ENCODE measurements at places on chromosomes 6 and 20. TPM values are rescaled to one million over a fixed set of nuclear protein-coding genes. Genes with fewer than 3 reads are reported as not detected.
A peak's percentile ranks its signal among the peaks of the same experiment; 100 is the strongest.

DNA sequence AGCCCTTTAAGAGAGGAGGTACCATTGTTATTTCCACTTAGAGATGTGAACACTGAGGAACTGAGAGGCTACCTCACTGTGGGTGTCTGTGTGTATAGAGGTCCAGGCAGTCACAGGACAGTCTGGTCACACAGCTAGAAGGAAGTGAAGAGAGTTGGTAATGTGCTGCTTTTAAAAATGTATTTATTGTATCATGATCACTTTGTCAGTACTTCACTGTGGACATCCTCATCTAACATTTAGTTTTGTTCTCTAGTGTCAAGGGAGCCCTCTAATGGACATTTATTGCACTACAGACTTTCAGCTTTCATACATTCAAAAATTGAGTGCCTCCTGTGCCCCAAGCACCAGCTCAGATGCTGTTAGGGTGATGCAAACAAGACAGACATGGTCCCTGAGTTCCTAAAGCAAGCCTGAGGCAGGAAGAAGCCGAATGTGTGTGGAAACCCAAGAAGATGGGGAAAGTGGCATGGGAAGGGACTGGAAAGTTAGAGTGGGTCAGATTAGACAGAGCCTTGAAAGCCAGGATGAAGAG is 123.0 kb downstream of the SLC16A10 start:
- peak; percentile 71 for DNase-seq
- H3K4me1 ChIP-seq: no peaks in the 10 kb centered on the region
- no peaks in the 10 kb centered on the region for H3K36me3 ChIP-seq
- no peak overlapping the region for H3K27ac ChIP-seq
- no peak overlapping the region for H3K4me3 ChIP-seq

DNA sequence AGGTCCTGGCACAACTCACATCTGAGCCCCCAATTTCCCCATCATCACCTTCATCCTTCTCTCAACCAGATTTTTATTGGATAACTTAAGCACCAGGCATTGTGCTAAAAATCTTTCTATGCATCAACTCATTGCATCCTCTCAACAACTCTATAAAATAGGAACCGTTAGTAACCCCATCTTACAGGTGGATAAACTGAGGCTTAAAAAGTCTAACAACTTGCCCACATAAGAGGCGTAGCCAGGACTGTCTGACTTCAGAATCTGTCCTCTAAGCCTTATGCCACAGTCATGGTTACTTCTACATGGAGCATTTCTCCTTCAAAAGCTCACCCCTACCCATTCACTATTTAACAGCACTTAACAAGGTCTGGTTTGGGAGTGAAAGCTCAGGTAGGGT is 51.1 kb downstream of the PPP1R16B start:
- no peaks in the 10 kb centered on the region for H3K36me3 ChIP-seq
- H3K27me3 ChIP-seq: no peaks in the 10 kb centered on the region
- H3K4me1 ChIP-seq: no peaks in the 10 kb centered on the region

DNA sequence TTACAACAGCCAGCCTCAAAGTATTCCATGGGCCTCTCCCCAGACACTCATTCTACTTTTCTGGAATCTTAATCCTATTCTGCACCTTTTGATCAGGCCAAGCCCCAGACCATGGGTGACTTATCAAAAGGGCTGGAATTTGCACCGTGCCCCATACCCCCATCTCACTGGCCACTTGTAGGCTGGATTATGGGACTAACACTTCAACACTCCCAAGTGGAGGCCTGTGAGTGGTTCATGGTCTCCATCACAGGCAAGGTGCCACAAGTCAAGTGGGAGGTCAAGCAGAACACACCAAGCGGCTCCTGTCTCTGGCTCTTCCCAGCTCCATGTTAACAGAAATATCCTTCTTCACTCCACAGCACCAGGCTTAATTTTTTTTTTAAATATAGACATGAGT is 212.3 kb upstream of the HEY2 start:
- no peaks in the 10 kb centered on the region for H3K4me1 ChIP-seq
- H3K27me3 ChIP-seq: no peaks in the 10 kb centered on the region
- no peak overlapping the region for H3K27ac ChIP-seq

DNA sequence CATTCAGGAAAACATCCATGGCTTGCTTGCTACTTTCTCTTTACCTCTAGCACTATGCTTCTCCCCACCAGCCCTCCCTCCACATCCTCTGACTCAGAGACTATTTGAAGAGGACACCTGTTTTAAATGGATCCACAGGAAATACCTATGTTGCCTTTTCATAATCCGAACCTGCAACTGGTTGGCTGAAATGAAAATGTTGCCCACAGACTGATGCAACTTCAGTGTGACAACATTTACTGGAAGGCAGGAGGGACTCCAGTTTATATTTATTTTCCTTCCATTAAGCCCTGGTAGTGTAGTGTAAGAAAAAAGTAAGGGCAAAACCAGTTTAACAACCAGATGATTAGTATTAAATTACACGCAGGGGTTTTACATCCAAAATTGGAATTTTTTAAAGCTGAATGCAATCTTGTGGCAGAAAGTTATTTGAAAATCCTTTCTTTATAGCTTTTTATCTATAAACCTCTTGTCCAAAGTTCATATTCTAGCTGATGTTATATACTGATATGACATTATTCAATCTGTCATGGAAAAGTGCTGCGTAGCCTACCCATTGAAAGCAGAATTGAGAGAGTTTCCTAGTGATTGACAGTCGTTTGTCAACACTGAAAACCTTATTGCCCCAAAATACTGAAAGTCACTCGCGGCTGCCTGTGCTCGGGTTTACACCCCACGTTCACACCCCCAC is 881 bp upstream of the AIG1 start:
- H3K27me3 ChIP-seq: no peaks in the 10 kb centered on the region
- peak; percentile 72 for DNase-seq
- H3K4me1 ChIP-seq: no peaks in the 10 kb centered on the region
- H3K4me3 ChIP-seq: peak overlapping the region; percentile 57
- no peaks in the 10 kb centered on the region for H3K36me3 ChIP-seq

GRCh38 chr6:154842833-154843232 is 109.6 kb downstream of the SCAF8 start:
- DNase-seq: no peak
- no peaks in the 10 kb centered on the region for H3K4me1 ChIP-seq

DNA sequence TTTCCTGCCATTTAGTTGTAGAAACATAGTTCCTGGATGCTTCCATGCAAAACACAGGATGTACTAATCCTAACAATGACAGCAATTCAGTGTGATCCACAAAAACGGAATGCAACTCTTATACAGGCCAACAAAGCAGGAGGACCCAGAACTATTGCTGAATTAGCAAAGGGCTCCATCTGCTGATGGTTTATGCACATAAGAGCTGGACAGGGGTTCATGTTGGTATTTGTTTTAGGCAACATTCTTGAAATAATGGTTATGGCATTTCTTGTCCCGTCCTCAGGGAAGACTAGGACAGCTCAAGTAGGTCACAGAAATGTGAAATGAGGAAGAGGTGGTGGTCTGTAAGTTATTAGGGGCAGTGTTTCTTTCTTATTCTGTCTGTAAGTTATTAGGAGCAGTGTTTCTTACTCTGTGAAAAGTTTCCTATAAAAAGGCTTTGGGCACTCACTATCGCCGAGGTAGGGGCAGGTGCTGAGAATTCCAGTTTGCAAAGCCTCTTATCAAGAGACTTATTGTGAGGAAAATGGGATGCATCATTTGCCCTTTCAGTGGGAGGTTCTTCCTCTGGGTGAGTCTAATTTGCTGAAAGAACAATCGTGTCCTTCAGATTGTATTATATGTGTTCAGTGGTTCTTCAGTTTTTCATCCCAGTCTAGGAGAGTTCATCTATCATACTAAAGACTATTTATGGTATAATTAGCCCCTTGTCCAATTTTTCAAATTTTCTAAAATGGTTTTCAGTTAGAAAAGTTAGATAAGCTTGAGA is 171.1 kb downstream of the MCHR2 start:
- no peak overlapping the region for H3K27ac ChIP-seq
- H3K4me3 ChIP-seq: peak overlapping the region; percentile 30
- H3K36me3 ChIP-seq: no peaks in the 10 kb centered on the region
- peak; percentile 57 for DNase-seq
- no peaks in the 10 kb centered on the region for H3K27me3 ChIP-seq

- no peak overlapping the region for H3K27ac ChIP-seq
- H3K27me3 ChIP-seq: no peaks in the 10 kb centered on the region
- no peaks in the 10 kb centered on the region for H3K4me1 ChIP-seq
- no peak overlapping the region for H3K4me3 ChIP-seq
These were observed 207.4 kb upstream of the RAB32 start for GRCh38 chr6:146336191-146336590.

DNA sequence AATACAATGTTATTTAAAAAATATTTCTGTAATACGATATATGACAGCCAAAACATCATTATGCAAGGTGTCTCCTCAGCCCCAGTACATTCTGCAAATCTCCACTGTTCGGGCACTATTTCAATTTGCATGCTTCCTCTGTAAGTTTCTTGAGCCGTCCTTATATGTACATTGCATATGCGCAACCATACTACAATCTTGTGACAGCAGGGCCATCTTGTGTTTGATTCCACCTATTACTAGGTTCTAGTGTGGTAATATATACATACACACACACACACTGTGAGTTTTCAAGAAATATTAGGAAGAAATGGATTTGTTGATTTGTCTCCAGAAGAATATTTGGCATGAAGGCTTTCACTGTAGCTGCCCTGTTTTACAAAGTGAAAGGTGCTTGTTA is 9.8 kb downstream of the LYRM4 start:
- H3K36me3 ChIP-seq: no peaks in the 10 kb centered on the region
- DNase-seq: peak; percentile 17
- H3K27ac ChIP-seq: no peak overlapping the region
- no peak overlapping the region for H3K4me3 ChIP-seq
- no peaks in the 10 kb centered on the region for H3K4me1 ChIP-seq

- no peak overlapping the region for H3K27ac ChIP-seq
- H3K4me1 ChIP-seq: no peaks in the 10 kb centered on the region
- no peak for DNase-seq
- H3K36me3 ChIP-seq: no peaks in the 10 kb centered on the region
- H3K4me3 ChIP-seq: no peak overlapping the region
These were observed 110.5 kb upstream of the MTHFD1L start for GRCh38 chr6:150755042-150755441.

GRCh38 chr20:45835825-45836224 is 2.2 kb downstream of the SNX21 start:
- H3K4me1 ChIP-seq: peaks cover 21% of the 10 kb centered on the region
- peak overlapping the region; percentile 74 for H3K4me3 ChIP-seq
- peak overlapping the region; percentile 90 for H3K27ac ChIP-seq

DNA sequence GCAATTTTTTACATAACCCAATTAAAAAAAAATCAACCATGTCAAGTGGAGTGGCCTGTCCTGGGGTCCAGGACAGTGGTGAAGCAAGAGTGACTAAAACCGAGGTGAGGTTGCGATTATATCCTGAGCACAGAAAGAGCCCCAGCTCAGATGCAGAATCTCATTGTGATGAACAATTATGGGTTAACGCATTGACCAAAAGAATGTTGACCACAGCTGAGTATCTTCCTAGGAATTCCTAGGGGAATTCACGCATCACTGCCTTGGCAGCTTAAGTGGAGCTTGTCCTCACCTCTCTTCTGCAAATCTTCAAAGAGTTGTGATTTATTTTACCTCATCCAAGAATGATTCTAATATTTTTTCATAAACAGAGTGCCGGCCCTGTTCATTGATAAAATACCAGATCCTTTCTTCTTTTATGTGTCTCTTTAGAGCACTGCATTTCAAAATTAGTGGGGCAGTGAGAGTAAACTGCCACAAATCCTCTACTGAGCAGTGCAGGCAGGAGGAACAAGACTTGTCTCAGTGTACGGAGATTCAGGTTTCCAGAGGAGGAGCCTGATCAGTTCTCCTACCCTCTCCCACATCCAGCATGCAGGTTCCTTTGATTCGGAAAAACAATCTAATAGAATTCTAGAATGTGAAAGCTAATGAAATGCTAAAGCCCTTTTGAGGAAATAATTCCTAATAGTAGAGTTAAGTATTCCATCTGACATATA is 60.1 kb upstream of the ZNF184 start:
- DNase-seq: no peak
- no peak overlapping the region for H3K4me3 ChIP-seq
- H3K4me1 ChIP-seq: no peaks in the 10 kb centered on the region
- no peak overlapping the region for H3K27ac ChIP-seq

- no peak overlapping the region for H3K4me3 ChIP-seq
- no peaks in the 10 kb centered on the region for H3K36me3 ChIP-seq
- peaks cover 10% of the 10 kb centered on the region for H3K4me1 ChIP-seq
- peak; percentile 19 for DNase-seq
- no peak overlapping the region for H3K27ac ChIP-seq
These were observed 202.0 kb upstream of the RNF24 start for GRCh38 chr20:4217349-4217841.

DNA sequence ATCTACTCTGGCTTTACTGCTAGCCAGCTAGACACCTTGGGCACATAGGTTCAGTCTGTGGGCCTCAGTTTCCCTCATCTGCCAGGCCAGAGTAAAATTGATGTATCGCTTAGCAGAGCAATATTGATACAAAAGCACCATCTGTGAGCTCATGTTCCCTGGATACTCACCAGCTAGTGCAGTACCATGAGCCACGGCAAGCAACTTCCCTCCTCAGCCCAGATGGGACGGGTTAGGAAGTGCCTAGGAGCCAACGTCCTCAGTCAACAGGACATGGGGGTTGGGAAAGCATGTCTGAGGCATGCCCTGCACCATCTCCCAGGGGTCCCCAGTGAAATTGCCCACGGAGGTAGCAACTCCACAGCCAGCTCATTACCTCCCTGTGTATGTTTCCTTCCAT is 258.3 kb downstream of the ANKRD60 start:
- H3K36me3 ChIP-seq: no peaks in the 10 kb centered on the region
- DNase-seq: no peak
- H3K4me3 ChIP-seq: no peak overlapping the region

GRCh38 chr20:34004227-34004626 is 10.5 kb downstream of the RALY start:
- H3K4me3 ChIP-seq: no peak overlapping the region
- DNase-seq: no peak
- no peak overlapping the region for H3K27ac ChIP-seq
- H3K36me3 ChIP-seq: no peaks in the 10 kb centered on the region
- peaks cover 6% of the 10 kb centered on the region for H3K4me1 ChIP-seq
- H3K27me3 ChIP-seq: no peaks in the 10 kb centered on the region

- no peak overlapping the region for H3K27ac ChIP-seq
- H3K36me3 ChIP-seq: no peaks in the 10 kb centered on the region
- no peak for DNase-seq
- H3K4me1 ChIP-seq: peaks cover 20% of the 10 kb centered on the region
These were observed 151.5 kb downstream of the PRL start for GRCh38 chr6:22145376-22145775.

Gene PHACTR3
- total RNA-seq: not detected

Gene TSHZ2
- 2.6 TPM for total RNA-seq

Gene SASH1
- total RNA-seq: 38.6 TPM

Gene PLG
- total RNA-seq: not detected

Gene ESR1
- total RNA-seq: 0.50 TPM

Gene ZSWIM3
- 5.6 TPM for total RNA-seq
